ENCODE measurements at places on chromosomes 3 and 15. TPM values are rescaled to one million over a fixed set of nuclear protein-coding genes. Genes with fewer than 3 reads are reported as not detected.

POLQ gene
- polyA plus RNA-seq, result 0.11 TPM

CLDN1 gene
- polyA plus RNA-seq, result 15.8 TPM

SUCNR1 gene
- polyA plus RNA-seq, result 0.08 TPM

DNAJA4 gene
- 18.5 TPM for polyA plus RNA-seq

PLSCR4 gene
- 45.2 TPM for polyA plus RNA-seq

PRTG gene
- polyA plus RNA-seq, result 0.68 TPM

CYFIP1 gene
- 49.6 TPM for polyA plus RNA-seq

CNTN3 gene
- 10.2 TPM for polyA plus RNA-seq

CHRD gene
- polyA plus RNA-seq, result 11.5 TPM

- DNase-seq, result no peak
Observed at GRCh38 chr3:43309372-43310305, 23.3 kb downstream of the SNRK start.

- DNase-seq, result peak; percentile 14
Observed at GRCh38 chr3:59084583-59084982, 34.8 kb upstream of the CFAP20DC start.

DNA sequence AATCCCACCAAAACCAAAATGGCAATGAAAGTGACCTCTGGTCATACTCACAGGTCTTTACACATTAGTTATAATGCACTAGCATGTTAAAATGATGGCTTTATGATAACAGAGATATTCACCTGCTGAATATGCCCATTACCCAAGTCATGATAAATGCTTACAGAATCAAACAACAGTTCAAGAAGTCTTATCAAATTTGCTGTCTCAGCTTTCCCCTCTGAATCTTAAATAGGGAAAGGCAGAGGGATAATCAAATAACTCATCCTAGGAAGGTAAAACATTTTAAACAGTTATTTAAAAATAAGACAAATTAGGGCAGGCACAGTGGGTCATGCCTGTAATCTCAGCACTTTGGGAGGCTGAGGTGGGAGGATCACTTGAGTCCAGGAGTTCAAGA, 52.8 kb upstream of the CRBN start:
- no peak for DNase-seq

DNA sequence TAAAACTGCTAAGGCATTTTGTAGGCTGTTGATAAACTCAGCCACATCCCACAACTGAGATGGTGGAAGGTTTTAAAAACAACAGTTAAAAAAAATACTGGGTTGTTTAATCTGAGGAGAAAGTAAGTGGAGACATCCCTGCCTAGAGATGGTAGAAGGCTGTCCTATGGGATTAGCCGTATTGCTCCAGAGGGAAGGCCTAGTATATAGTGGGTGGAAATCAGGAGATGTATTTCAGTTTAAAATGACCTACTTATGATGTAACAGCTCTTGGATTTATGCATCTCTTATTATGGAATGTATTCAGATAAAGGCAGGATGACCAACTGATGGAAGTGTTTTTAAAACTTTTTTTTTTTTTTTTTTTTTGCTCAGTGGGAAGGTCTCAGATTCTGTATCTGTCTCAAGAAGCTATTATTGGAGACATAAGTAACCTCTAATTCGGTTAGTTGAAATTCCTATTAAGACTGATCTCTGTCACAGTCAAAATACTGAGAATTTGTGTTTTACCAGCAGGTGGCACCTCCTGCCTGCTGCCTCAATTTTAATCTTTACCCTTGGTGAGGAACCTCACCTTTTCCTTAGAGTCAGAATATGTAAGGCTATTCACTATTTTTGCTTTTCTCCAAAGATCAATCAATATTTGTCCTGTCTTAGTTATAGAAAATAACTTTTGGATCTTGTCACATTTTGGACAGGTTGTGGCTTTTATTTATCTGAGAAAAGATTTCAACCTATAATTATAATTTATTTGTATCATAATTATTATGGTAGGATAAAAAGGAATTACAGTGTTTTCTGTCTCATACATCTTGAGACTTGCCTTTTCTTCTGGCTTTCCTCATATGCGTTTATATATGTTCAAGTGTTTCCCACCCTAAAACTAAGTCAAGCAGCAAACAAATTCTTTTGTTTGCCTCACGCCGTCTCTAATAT, 63.0 kb downstream of the VPS8 start:
- DNase-seq, result no peak

DNA sequence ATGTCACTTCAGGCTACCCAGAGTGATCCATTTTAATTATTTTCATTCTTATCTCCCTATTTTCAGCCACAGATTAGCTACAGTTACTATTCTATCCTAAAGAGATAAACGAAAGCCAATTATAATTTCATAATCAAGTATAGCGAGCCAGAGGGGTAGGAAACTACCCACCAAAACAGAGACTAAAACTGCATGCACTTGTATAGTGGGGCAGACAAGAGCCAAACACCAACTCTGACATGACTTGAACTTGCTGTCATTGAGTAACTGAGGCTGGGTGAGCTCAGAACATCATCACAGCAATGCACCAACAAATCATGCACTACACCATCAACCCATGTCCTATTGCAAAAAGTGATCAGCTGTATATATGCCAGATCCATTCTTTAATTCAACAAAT, 64.8 kb downstream of the FBN1 start:
- DNase-seq, result no peak

DNA sequence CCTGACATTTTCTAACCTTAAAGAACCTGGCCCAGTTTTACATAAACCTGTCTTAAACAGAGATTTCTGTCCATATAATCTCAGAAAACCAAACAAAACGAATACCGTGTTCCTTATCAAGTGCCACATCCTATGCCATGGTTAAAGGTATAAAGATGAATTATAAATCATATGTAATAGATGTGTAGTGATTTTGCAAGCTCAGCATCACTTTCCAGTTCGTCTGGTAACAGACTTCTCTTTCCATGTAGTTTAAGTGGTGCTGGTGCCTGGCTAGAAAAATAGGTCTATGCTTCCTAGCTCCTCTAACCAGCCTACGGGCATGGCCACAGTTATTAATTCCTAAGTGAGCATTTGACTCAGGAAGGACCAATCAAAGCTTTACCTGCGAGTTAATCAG, 3.4 kb upstream of the GRM7 start:
- no peak for DNase-seq

DNA sequence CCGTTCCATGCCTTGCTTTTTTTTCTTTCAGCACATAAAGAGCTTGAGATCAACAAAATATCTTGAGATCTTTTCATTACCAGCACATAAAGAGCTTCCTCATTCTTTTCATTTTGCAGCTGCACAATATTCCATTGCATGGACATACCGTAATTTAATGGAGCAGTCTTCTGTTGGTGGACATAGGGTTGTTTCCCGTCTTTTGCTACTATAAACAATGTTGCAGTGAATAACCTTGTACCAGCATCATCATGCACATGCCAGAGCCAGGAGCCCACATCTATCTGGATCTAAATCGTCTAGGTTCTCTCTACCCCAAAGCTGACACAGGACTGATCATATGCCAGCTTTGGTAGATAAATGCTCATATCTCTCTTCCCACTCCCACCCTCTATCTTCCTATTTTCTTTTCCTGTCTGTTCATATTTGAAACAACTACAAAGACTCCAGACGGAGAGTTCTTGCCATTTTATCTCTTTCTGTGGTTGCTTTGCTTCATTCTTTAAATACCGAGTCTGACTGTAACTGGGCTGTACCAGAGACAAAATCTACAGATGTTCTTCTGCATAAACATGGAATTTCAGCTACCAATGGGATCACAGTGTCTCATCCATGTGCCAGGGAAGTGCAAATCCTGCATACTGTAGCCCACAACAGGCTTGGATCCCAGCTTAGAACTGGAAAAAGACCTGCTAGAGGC, 47.1 kb upstream of the AKAP13 start:
- no peak for DNase-seq

- DNase-seq, result no peak
Observed at GRCh38 chr15:92796161-92796611, 103.9 kb upstream of the CHD2 start.

DNA sequence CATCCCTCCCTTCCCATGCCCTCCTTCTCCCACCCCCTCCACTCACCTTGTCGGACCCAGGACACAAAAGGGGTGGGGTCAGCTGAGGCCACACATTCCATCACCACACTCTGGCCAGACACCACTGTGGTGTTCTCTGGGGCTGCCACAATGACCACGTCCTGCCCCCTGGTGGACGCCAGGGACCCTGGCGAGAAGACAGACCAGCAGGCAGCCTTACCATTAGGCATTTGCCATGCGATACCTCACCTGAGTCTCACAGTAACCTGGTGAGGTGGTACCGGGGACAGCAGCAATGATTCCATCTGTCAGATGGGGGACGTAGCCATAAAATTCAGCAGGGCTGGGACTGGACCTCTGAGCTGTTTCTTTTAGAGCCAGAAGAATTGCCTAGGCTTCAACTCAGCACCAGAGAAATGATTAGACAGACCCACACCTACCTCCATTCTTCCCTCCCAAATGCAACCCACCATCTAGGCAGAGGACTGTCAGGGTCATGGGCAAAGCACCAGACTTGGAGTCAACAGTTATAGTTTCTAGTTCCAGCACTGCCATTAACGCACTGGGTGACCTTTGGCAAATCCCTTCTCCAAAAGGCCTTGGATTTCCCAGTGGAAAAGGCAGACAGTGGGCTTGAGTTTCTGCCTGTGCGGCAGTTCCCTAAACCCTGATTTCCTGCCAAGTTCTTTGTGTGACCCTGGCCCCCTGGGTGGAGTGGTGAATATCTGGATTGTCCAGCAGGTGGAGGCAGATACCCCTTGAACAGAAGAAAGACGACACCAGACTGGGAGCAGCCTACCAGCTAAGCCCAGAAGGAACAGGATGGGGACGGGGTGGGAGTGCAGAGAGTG, 21.8 kb downstream of the IGDCC4 start:
- DNase-seq, result peak; percentile 58

DNA sequence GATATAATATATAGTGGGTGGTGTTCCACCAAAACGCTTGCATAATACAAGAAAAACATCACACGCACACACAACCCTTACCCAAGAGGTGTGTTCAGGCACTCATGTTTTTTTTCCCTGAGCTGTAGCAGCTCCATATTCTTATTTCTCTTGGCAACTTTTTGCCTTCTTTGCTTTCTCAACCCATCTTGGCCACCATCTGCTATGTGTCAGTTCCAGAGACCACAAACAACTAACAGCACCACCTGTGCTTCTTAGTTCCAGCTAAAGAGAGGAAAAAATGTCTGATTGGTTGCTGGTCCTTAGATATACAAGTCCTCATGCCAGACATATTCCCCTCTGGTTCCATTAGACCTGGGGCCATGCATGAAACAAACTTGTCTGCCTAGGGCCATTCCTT, 11.9 kb downstream of the ACTC1 start:
- DNase-seq, result no peak

GRCh38 chr3:18720543-18720942, 295.4 kb upstream of the SATB1 start:
- DNase-seq, result no peak

- DNase-seq, result peak; percentile 65
Observed at GRCh38 chr15:45200799-45201556, 13.2 kb upstream of the SHF start.

DNA sequence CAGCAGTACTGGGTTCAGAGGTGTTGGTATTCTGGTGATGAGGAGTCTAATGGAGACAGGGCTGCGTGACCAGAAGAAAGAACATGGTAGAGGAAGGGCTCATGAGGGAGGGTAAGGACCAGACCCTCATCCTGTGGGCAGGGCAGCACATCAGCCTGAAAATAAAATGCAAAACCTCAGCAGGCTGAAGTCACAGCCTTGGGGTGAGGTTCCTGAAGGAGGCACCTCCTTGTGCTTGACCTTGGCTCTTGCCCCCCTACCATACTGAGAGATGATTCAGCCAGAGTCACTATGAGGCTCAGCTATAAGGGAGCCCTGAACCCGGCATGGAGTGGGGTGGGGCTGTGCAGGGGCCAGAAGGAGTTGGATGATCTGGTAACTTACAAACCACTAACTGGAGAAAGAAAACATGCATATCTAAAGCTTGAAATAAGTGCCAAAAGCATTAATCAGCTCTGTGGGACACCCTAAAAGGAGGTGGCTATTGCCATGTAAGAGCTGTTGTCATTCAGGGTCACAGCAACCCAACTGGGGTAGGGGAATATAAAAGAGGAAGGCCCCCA, 60.2 kb downstream of the CORO2B start:
- DNase-seq, result no peak
